ENCODE measurements at places on chromosomes 12 and 14.

DNA sequence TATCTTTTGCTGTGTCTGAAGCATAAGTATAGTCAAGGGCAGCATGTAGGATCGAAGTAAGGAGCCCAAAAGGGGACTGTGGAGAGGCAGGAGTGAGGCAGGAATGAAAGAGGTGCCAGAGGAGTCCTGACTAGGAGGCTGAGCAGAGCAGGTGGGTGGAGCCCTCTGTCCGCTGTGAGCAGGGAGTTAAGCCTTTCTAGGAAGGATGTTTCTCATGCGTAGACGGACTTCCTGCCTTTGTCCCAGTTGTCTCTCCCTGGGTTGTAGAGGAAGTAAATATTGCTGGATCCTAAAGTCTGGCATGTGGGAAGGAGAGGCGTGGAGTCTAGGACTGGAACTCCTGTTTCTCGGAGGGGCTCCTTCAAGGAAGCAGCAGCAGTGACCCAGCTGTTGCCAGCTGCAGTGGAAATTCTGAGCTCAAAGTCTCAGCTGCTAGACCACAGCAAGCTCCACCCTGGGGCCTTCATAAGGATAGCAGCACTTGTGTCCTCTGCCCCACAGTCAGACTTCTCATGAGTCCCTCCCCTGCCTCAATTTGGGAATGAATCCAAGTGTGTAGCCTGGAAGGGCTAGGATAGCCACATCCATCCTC is 44.0 kb downstream of the RBMS2 start:
- peak; percentile 72 for DNase-seq

DNA sequence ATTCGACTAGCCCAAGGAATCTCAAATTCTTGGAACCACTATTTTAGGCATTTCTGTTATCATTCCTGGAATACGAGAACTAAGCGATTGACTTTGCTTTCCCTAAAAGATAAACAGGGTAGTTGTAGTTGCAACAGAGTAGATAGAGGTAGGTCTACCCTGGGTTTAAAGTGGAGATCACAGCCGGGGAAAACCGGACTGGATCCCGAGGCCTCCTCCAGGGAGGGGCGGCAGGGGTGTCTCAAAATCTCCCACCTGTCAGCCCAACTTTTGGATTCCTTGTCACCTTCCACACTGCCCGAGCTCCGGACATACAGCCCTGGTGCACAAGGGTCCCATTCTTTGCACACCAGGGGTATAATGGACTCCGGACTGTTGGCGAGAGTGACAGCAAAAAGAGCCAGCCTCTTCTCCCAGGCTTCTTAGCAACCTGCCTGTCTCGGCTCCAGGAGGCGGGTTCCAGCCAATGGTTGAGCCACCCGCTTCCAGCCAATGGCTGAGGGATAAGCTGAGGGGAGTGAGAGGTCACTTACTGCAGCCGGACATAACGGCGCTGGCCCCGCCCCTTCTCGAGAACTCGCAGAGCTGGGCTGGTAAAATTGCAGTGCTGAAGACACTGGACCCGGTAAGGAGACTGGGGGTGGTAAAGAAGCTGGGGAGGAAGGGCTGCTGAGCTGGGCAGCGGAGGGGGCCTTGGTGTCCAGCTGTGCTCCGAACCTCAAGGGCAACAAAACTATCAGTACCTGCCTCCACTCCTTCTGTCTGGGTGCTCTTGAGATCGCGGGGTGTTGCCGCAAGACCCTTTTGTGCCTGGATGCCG is at the start of gene SUOX:
TSS of gene SUOX (plus strand) at position 562 of the 820 bp plus-strand sequence. CDS start 4,946 bp downstream, outside the sequence.
- peak; percentile 97 for DNase-seq

- peak; percentile 56 for DNase-seq
These were observed 168.3 kb downstream of the NEDD1 start for GRCh38 chr12:97075161-97075933.

DNA sequence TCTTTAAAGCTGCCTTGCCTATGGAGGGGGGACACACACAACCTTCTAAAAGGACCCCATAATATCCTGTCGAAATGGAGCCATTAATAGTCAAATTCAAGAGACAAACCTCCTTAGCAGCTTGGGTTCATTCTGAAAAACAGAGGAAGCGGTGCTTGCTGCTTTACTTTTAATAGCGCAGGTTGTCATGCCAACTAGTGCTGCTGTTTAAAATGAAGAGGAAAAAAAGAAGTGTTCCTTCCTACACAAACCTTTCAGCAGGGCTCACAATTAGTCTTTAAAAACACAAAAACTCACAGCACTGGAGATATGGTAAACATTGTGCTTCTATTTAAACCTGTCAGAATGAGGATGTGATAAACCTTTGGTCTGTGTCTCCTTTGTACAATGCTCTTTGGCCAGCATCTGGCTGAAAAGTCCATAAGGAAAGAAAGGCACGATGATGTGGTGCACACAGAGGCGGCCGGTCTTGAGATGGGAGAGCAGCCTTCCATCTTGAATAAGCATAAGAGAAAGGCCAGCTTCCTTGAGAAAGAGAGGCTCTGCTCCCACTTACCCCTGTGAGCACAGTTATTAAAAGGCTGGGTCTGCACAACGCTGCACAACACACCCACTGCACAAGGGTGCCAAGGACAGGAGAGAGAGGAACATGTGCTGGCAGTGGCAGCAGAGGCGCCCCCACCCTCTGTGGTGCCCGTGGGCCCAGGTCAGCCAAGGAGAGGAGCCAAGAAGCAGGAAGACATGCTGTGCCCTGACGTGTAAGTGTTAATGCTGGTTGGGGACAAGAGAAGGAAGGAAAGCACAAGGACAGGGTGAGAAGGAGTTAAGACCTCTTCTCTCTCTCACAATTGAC is 144.6 kb downstream of the TTC7B start:
- no peak for DNase-seq

DNA sequence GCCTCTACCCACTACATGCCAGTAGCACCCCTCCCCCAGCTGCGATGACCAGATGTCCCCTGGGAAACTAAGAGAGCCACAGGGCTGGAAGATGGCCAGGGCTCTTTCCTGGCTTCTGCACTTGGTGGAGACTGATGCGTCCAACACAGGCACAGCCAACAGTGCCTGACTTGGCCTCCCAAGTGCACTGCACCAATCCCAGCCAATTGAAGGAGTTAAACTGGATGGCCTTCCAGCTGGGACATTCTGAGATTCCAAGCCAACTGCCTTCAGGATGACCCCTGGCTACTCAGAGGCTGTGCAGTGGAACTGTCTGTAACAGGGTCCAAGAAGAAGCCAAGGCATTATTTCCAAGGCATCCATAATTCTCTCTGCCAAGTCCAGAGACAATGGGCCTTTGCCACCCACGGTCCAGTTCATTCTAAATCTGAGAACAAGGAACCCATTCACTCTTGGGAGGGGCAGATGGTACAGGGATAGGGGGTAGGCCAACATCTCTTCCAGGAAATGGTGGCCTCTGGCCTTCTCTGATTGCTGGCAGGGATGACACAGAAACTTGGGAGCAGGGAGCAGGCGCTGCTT is 35.2 kb downstream of the PRIMA1 start:
- DNase-seq = no peak

- no peak for DNase-seq
These were observed 266.4 kb downstream of the NAV3 start for GRCh38 chr12:78096909-78097597.

- no peak for DNase-seq
These were observed 503.7 kb downstream of the SLC6A15 start for GRCh38 chr12:84408936-84409335.

- no peak for DNase-seq
These were observed 587 bp upstream of the C12orf75 start for GRCh38 chr12:105329926-105330282.

GRCh38 chr12:124381456-124382296 is 86.8 kb downstream of the RFLNA start:
- DNase-seq = peak; percentile 75

GRCh38 chr12:120658286-120659150 is 18.1 kb downstream of the CABP1 start:
- DNase-seq = no peak

DNA sequence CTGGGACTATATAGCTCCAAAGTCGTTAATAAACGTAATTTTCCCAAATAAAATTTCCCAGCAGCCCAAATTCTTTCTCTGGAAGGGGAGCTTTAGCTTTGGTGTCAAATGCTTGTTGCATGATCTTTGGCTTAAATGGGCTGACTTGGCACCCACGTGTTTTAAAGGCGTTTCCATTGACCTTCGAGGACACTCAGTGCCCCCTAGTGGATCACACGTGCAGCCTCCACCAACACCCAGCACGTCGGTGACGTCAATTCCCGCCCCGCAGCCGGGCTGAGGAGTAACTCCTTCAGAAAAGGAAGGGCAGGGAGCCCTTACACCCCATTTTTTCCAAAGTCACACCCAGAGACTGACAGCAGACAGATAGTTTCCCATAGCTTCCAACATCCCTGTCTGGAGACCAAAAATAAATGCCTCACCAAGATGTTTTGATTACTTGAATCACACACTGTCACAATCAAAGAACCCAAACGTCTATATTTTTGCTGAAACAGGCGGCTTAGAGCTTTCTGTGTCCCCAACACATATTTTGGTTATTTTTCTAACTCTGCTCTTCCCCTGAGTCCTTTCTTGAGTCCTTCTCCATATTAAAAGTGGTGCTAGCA is 707.9 kb downstream of the AACS start:
- no peak for DNase-seq

DNA sequence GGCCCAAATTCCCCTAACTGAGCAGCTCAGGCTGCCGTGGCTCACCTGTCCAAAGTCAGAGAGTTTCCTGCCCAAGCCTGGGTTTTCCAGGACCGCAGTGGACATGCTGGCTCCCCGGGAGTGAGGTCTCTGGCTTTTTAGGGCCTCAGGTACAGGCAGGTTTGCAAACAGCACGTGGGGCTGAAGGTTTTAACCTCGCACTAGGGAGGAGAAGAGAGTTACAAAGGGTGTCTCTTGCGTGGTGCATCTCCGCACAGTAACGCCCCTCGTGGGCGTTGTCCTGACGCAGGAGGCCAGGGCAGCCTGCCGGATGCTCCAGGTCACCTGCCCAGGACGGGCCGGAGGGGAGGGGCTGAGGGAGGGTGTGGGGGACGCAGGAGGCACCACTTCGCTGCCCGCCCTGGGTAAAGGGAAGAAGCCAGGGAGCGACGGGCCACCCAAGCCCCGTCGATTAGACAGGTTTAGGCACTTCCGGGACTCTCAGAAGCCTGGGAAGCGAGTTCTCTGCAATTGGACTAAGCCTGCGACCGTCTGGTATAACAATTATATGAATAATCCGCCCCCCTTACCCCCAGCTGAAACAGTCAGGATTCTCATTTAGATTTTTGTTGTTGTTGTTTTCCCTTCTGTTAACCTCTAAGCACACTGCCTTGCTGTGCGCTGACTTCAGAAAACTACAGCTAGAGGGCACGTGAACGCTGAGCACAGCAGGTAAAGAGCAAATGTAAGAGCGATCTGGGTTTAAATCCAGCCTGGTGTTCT is at the start of gene PAH:
TSS of gene PAH (minus strand) at position 219 of the 762 bp plus-strand sequence. CDS start at position 105, 114 bp downstream.
- peak; percentile 33 for DNase-seq

DNA sequence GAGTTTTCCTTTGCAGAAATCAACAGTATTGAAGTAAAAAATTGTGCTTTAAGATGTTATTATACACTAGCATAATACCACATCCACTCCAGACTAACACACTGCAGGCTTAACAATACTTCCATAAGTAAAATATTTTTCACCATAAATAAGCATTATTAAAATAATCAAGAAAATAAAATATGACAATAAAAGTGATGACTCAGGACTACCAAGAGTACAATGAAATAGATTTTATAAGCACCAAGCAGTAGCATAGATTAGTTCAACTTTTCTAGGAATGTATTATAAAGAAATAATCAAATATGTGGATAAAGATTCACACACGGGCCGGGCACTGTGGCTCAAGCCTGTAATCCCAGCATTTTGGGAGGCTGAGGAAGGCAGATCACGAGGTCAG is 40.4 kb upstream of the MTHFD1 start:
- DNase-seq = no peak

- no peak for DNase-seq
These were observed 124.1 kb upstream of the SFSWAP start for GRCh38 chr12:131586761-131587160.

GRCh38 chr12:51437431-51437830 is 12.8 kb downstream of the SLC4A8 start:
- DNase-seq = no peak

DNA sequence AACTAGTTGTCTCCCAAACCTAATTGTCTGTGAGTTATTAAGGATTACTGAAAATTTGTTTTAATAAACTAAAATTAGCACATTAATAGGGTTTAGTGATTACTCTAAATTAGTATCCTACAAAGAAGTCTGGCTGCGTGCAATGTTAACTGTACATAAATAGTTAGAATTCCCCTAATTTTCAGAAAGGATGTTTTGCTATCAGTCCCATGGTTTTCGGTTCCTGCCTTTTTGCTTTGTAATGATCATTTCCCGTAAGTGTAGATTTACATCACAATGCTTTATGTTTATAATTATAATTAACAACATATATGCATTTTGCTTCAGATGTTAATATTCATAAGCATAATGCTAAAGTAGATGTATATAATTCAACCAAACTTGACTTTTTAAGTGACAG is 19.8 kb upstream of the LYZ start:
- no peak for DNase-seq

GRCh38 chr12:6937481-6938352 is 5.9 kb upstream of the RNU7-1 start:
- peak; percentile 96 for DNase-seq

GRCh38 chr12:56258820-56259183 is 618 bp upstream of the ANKRD52 start:
- DNase-seq = no peak

- peak; percentile 42 for DNase-seq
These were observed 13.6 kb upstream of the GPR68 start for GRCh38 chr14:91258011-91258618.

All from kidney tubule cell (primary cell).